ENCODE measurements at places on chromosomes 4 and X.

DNA sequence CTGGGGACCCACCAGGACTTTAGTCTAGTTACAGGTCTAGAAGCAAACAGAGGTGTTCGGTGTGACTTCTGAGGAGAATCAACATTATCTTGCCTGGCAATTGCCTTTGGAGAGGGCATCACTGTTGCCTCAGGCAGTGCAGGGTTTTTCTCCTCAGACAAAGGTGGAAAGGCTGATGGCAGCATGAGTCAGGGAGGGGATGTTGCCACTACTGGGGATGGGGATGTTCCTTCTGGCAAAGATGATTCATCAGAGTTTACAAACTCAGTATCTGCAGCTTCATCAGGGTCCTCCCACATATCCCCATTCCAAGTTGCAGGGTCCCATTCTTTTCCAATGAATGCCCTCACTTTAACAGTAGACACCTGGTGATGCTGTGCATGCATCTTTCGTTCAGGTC lies 91.3 kb upstream of the GALNTL6 start:
- no peak for DNase-seq

DNA sequence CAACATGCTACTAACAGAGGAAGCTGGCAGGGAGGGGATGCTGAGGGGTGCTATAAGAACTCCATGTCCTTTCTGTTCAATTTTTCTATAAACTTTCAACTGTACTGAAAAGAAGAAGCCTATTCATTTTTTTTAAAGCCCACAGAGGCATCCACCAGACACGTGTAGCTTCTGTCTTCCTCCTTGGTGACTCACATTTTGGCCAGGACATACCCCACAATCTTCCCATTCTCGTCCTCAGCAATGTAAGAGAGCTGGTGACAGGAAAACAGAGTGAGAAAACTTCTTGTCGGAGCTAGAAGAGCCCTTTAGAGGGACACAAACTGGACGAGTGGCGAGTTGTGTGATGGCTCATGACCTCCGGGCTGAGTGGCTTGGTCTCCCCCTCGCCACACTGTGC lies 1.1 kb downstream of the NAA10 start:
- no peak for DNase-seq

- DNase-seq: no peak
These were observed 390.0 kb downstream of the FAT4 start for GRCh38 chr4:125704726-125705125.

GRCh38 chr4:161760008-161760407 lies 403.8 kb downstream of the FSTL5 start:
- DNase-seq: no peak

DNA sequence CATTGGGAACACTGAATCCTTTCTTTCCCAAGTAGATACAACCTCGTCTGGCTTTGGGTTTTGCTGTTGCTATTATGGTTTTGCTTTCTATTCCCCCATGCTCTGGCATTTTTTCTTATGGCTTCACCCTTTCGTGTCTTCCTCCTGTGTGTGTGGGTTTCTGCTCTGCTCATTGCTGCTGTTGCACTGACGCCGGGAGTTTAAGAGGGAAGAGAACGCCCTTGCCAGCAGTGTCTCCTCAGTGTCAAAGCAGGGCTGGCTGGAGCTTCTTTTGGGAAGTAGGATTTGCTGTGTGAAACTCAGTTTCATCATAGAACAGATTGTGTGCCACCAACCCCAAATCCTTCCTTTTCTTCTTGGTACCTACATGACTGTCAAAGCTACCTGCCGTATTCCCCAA lies 63.7 kb downstream of the CLDN22 start:
- no peak for DNase-seq

GRCh38 chrX:7085879-7086278 lies 61.6 kb upstream of the STS start:
- no peak for DNase-seq

DNA sequence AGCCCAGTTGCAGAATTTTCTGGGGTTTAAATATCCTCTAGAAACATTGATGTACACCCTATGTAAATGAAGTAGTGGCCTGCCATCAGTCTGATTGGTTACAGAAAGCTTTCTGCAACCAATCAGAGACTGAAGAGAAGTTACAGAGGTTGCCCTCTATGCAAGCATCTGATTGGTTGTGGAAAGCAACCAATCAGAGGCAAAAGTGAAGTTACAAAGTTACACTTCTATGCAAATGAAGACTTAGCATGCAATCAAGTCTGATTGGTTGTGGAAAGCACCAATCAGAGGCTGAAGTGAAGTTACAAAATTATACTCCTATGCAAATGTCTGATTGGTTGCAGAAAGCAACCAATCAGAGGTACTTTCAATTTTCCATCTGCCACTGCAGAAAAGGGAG lies 51.9 kb upstream of the USP9X start:
- DNase-seq: no peak

Data from cortex of kidney (tissue), 1 donor.